Right lobe of liver (tissue), 6 donors: ENCODE measurements at places on chromosomes 16 and 17. TPM values are rescaled to one million over a fixed set of nuclear protein-coding genes. Genes with fewer than 3 reads are reported as not detected.

Gene SEPTIN12
- total RNA-seq: not detected

Gene OTOA
- not detected for total RNA-seq

Gene PTX4
- not detected for total RNA-seq

Gene CRYBA1
- not detected for total RNA-seq

Gene KCNJ18
- not detected for total RNA-seq

Gene SYNGR3
- not detected for total RNA-seq

- H3K4me1 ChIP-seq: peaks cover 5% of the 10 kb centered on the region
- no peaks in the 10 kb centered on the region for H3K36me3 ChIP-seq
- peak within 1 kb of the TSS; percentile 93 for H3K27ac ChIP-seq
- H3K27me3 ChIP-seq: no peaks in the 10 kb centered on the region
- peak within 1 kb of the TSS; percentile 73 for H3K4me3 ChIP-seq
- DNase-seq: peak; percentile 78
Measured at GRCh38 chr16:66549284-66550131, at the start of gene TK2. Gene TK2 (minus strand): TSS chr16:66550122. CDS start chr16:66550061, 61 bp downstream.

DNA sequence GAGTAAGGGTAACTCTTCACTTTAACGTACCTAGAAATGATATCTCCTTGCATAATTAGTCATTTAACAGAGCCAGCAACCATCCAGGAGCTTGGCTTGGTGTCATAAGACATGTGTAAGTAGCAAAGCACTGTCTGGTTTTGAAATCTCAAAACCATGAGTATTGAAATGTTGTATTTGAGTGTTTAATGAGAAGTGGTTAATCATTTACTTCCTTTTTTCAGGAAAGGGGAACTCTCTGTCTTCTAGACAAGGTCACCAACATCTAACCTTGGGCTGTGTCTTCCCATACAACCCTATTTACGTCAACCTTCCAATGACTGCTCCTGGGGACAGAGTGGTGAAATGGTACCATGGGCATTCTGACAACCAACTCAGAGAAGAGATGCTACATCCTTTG lies 27.1 kb downstream of the PMP22 start:
- no peak overlapping the region for H3K4me3 ChIP-seq
- no peak for DNase-seq
- no peaks in the 10 kb centered on the region for H3K27me3 ChIP-seq
- H3K27ac ChIP-seq: no peak overlapping the region
- H3K4me1 ChIP-seq: no peaks in the 10 kb centered on the region

DNA sequence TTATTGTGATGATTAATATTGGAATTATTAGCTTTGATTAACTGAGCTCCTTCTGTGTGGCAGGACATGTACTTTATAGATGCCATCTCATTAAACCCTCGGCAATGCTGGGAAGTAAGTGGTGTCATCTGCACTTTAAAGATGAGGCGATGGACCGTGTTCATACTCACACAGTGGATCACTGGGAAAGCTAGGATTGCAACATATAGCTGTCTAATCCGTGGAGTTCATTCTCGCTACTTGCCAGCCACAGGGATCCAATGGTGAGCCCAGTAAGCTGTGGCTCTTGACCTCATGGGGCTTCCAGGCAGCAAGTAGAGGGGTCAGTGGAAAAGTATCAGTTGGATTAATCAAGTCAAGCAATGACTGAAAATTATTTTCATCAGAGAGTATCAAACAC lies 587.9 kb downstream of the CDH13 start:
- no peaks in the 10 kb centered on the region for H3K27me3 ChIP-seq
- H3K36me3 ChIP-seq: no peaks in the 10 kb centered on the region
- no peak overlapping the region for H3K4me3 ChIP-seq
- no peak overlapping the region for H3K27ac ChIP-seq
- DNase-seq: no peak

- DNase-seq: no peak
- no peak within 1 kb of the TSS for H3K4me3 ChIP-seq
- H3K27me3 ChIP-seq: no peaks in the 10 kb centered on the region
Measured at GRCh38 chr17:8001976-8002720, at the start of gene GUCY2D. Gene GUCY2D (plus strand): TSS chr17:8002615. CDS start chr17:8003048, 433 bp downstream.

DNA sequence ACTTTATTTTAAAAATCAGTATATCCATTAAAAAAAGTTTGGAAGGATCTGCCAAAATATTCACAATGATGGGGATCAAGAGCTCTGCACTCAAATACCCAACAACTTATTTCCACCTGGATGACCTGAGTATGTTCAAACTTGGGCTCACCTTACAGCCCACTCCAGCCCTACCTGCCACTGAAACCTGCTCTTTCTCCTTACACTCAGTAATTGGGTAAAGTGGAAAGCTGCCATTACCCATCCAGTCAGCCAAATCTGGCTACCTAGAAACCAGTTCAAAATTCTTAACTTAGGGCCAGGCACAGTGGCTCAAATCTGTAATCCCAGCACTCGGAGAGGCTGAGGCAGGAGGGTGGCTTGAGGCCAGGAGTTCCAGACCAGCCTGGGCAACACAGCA lies 9.6 kb downstream of the VPS53 start:
- peaks cover 16% of the 10 kb centered on the region for H3K36me3 ChIP-seq
- H3K4me1 ChIP-seq: no peaks in the 10 kb centered on the region
- H3K27ac ChIP-seq: no peak overlapping the region
- no peaks in the 10 kb centered on the region for H3K27me3 ChIP-seq
- no peak for DNase-seq

DNA sequence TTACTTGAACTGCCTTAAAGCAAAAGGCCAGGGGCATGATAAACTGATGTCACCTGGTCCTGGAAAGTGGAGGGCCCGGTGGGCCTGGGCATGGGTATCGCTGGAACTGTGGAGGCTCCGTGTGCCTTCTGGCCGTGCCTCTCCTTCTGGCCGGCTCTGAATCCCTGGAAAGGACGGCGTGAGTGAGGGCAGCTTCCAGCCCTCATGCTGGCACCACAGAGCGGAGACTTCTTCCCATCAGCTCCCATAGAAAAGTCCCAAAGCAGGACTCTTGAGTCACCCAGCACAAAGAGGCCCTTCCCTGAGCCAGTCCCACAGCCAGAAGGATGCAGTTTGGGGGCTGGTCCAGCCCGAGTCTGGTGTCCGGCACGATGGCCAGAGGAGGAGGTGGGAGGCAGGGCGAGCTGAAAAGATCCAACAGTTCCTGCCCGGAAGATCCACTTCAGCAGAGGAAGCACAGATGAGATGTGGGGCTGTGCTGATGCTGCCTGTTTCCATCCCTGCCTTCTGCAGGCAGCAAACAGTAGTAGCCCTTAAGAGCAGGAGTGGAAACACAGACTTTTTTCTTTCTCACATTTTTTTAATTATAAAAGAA lies 7.8 kb downstream of the GAA start:
- DNase-seq: no peak
- H3K27ac ChIP-seq: no peak overlapping the region
- no peaks in the 10 kb centered on the region for H3K4me1 ChIP-seq
- no peaks in the 10 kb centered on the region for H3K27me3 ChIP-seq

GRCh38 chr17:62653826-62654761 lies 26.6 kb downstream of the MRC2 start:
- DNase-seq: peak; percentile 64
- H3K27me3 ChIP-seq: no peaks in the 10 kb centered on the region
- H3K4me3 ChIP-seq: no peak overlapping the region
- peaks cover 4% of the 10 kb centered on the region for H3K4me1 ChIP-seq
- H3K36me3 ChIP-seq: no peaks in the 10 kb centered on the region

DNA sequence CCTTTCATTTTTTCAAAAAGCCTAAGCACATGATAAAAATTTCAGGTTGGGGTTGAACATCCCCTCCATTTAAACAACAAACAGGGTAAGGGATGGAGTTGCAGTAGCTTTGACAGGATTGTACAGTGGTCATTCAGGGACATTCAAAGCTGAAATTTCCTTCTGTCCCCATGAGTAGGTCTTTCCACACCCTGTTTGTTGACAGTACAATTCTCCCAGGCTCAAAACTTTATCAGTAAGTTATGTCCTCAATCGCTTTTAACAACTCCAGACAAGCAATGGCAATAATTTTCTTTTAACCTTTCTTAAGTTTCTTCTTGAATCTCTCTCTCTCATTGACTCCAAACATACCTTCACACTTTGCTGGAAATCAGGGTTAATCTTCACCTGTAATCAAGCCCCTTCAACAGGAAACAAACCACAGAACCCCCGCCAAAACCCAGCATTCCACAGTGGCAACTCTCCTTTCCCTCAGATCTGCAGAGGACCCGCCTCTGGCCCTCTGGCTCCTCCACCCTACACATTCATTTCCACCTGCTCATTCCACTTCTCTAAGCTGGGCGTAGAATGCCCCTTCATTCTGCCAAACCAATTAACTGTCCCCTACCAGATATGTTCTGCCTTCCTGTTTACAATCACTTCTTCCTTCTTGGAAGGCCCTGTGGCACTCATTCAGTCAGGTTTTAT lies 20.7 kb downstream of the TXNDC11 start:
- H3K4me1 ChIP-seq: peaks cover 33% of the 10 kb centered on the region
- peaks cover 39% of the 10 kb centered on the region for H3K36me3 ChIP-seq
- DNase-seq: no peak
- H3K4me3 ChIP-seq: no peak overlapping the region
- H3K27ac ChIP-seq: no peak overlapping the region

DNA sequence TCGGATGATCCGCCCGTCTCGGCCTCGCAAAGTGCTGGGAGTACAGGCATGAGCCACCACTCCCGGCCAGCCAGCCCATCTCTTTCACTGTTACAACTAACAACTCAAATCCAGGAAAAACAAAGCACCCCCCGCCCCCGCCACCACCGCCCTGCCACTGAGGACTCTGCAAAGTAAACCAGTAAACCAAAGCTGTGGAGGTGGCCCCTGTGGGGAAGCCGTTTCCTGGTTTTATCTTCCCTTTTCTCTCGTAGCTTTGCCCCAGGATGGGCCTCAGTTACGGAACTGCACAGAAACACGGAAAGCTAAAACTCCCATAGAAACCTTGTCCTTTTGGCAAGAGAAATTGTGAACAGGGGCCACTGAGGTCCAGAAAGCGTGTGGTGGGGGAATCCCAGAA lies 17.5 kb downstream of the CHMP6 start:
- DNase-seq: no peak
- H3K27ac ChIP-seq: no peak overlapping the region

DNA sequence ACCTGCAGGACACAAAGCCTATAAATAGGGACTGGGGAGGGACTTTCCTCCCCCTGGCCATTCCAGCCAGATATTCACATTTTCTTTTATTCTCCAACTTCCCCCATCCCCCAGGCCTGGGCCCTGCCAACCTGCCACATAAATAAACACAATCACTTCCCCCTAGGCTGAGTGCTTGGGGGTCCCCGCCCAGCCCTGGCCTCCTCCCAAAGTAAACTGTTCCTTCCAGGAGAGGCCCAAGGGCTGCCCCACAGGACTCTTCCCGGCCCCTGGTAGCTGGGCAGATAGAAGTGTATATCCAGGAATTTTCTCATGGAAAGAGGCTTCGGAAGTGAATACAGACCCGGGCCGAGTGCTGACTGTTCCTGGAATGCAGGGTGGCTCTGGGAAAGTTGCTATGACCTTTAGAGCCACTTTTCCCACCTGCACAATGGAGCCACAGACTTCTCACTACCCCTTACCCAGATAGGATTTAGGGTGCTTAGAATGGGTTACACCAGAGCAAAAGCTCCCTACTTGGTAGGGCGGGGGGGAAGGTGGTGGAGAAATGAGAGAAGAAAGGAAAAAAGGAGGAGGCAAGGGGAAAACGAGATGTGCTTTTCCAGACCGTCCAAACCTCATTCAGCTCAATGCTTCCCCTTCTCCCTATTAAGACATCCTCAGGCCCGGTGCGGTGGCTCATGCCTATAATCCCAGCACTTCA lies 8.5 kb downstream of the CSF3 start:
- H3K27ac ChIP-seq: no peak overlapping the region
- H3K4me1 ChIP-seq: peaks cover 13% of the 10 kb centered on the region
- DNase-seq: no peak
- H3K36me3 ChIP-seq: no peaks in the 10 kb centered on the region
- no peaks in the 10 kb centered on the region for H3K27me3 ChIP-seq
- H3K4me3 ChIP-seq: no peak overlapping the region

- H3K36me3 ChIP-seq: no peaks in the 10 kb centered on the region
- no peak for DNase-seq
- no peaks in the 10 kb centered on the region for H3K27me3 ChIP-seq
- H3K4me3 ChIP-seq: no peak overlapping the region
Measured at GRCh38 chr16:86143666-86144065, 244.7 kb downstream of the IRF8 start.

GRCh38 chr16:12546918-12547607 lies 256.6 kb downstream of the CPPED1 start:
- no peak overlapping the region for H3K4me3 ChIP-seq
- no peaks in the 10 kb centered on the region for H3K36me3 ChIP-seq
- H3K27ac ChIP-seq: no peak overlapping the region
- H3K4me1 ChIP-seq: no peaks in the 10 kb centered on the region
- H3K27me3 ChIP-seq: no peaks in the 10 kb centered on the region

DNA sequence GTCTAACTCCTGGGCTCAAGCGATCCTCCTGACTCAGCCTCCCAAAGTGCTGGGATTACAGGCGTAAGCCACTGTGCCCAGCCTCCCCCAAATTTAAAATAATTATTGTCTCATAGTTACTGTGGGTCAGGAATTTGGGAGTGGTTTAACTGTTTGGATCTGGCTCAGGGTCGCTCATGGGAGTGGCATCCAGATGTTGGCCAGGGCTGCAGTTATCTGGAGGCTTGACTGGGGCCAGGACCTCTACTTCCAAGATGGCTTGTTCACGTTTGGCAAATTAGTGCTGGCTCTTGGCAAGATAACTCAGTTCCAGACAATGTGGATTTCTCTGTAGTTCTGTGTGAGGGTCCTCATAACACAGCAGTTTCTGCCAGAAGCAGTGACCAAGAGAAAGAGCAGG lies 8.0 kb downstream of the TEN1 start:
- H3K27me3 ChIP-seq: no peaks in the 10 kb centered on the region
- H3K4me1 ChIP-seq: no peaks in the 10 kb centered on the region
- no peak overlapping the region for H3K4me3 ChIP-seq
- no peak overlapping the region for H3K27ac ChIP-seq

DNA sequence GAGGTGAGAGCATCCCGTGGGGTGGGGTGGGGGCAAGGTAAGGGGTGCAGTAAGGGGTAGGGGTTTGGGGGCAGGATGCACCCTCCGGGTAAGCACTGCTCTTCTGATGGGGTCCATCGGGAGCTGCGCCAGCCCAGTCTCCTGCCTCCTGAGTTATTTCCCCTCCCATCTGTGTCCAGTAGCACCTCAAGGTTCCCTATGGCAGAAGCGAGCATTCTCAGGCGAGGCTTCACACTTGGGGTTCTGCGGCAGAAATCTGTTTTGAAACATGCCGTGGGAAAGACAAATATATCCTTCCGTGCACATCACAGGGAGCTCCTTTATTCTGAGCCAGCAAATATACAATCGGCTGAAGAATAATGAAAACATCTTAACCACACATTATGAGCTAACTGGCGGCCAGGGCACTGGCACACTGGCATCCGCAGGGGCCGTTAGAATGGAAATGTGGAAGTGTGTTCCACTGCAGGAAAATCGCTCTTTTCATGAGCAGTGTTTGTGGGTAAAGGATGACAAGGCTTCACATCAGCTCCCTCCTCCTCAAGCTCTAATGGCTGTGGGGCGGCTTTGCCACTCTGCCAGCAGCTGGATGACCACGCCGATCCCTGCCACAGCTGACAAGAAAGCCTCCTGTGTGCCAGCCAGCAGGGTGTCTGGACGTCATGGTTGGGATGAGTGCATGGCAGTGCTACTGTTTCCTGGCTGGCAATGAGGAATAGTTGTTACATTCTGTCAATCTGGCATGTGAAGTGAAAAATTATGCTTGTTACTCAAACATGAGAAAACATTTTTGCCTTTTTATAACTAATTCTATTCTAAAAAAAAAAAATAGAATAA lies 20.0 kb downstream of the MTHFSD start:
- H3K4me3 ChIP-seq: no peak overlapping the region
- no peak for DNase-seq
- H3K4me1 ChIP-seq: no peaks in the 10 kb centered on the region
- H3K27me3 ChIP-seq: no peaks in the 10 kb centered on the region
